ENCODE measurements at places on chromosomes 3 and 15.
A peak's percentile ranks its signal among the peaks of the same experiment; 100 is the strongest.

- DNase-seq: no peak
Observed at GRCh38 chr3:183503746-183504145, 51.8 kb downstream of the KLHL6 start.

DNA sequence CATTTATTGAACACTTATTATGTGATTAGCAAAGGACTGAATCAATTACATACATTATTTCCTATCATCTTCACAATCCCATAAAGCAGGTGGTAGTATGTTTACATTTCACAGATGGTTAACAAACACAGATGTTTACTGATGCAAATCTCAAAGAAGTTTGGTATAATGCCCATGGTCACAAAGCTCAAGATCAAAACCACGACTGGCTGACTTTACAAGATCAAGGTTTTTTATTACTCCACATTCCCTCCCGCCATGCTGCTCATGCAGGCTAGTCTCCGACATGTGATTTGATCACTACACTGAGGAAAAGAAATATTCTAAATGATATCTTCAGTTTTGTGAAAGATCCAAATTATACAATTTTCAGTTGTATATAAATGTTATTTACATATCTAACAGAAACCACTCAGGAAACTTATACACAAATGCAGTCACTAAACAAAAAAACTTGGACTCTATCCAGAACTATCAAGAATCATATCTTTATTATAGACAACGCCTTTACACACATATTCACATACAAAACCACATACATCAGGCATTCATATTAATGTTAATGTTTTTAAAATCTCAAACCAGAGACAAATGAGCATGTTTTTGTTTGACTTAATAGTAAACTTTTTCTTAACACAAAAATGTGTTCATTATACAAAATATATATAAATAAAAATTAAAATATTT, 235.5 kb downstream of the SCAPER start:
- no peak for DNase-seq

GRCh38 chr15:80662757-80663553, 32.2 kb upstream of the ABHD17C start:
- no peak for DNase-seq

DNA sequence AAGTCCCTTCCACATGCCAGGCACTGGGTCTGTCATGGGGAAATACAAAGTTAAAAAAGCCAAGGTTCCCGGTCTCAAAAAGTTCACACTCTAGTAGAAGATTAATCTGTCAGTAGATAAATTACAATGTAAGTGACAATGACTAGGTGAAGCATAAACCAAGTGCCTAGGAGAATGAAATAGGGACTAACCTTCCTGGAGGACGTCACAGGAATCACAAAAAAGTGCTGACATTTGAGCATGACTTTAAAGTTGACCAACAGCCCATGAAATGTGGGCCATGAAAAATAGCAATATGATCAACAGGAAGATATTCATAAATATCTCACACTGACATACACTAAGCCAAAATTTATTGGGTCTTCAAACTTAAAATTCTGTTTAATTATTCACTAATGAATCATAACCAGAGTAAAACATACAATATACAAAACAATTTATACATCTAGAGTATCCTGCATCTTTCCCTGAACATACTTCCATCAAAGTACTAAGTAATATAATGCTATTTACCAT, 20.0 kb downstream of the COPS2 start:
- no peak for DNase-seq

DNA sequence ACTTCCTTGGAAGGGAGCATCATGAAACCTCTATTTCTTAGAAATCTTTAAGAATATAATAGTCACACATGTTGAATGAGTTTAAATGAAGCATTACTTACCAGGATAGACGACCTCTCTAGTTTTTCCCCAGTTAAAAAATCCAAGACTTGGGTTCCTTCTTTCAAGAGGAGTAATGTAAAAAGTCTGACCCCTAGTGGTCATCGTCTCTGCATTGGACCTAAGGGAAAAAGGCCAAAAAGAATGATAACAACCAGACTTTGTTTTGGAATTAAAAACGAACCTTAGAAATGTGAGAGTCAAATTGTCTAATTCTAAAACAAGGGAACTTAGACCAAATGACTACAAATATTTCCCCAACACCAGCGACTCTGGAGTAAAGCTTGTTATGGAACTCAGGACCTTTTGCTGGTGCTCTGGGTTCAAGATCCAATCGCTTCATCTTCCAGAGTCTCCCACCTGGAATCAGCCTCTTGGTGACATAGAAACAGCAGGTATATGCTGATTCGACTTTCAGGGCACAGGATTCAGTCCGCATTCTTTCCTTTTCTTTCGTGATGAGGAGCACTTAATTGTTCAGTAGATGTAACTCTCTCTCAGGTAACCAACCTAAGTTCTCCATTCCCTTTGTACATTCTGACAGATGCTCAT, 214.8 kb upstream of the TPRG1 start:
- DNase-seq: peak; percentile 18

- no peak for DNase-seq
Observed at GRCh38 chr3:192706272-192706671, 21.1 kb downstream of the FGF12 start.

DNA sequence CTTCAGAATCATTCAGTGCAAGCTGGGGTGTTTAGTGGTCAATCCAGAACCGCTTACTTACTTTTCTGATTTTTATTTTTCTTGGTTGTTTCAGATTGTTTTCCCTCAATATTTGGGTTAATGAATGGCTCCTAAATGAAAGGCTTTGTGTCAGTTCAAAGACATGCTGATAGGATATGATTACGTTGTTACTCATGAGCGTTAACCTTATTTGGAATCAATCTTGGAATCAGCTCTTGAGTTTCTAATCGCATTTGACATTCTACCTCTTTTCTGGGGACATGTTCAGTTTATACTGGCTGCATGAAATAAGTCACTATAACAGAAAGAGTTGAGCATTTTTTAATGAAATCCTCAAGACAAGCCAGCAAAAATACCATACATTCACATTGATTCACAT, 50.2 kb downstream of the ATP11B start:
- no peak for DNase-seq

DNA sequence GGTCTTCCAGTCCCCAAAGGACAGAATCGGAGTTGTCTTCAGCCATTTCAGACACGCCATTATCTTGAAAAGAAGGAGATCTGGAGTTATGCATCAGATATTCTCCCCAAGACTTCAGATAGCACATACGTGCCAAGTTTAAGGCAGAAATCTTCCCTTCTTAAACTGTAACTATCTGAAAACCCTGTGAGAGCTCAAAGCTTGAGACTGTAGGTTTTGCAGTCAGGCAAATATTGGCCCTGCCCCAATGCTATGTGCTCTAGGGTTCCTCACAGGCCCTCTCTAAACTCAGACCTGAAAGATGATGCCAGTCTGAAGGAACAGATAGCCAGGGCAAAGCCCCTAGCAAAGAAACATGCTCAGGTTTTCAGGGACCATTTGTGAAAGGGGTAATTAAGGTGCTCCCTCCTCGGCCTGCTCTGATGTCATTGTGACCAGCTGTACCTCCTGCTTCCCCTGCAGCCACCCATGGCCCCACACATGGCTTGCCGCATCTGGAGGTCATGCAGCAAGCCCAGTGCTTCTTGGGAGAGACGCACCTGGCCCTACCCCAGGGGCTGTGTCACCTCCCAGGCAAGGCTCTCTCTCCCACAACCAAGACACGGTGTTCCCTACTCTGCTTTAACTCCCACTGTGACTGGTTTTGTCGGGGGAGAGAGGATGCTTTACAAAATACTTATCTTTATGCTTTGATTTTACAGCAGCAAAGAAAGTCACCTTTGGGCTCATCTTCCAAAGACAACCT, 53.4 kb upstream of the POMGNT2 start:
- DNase-seq: no peak

GRCh38 chr3:114327665-114328064, 33.8 kb downstream of the TIGIT start:
- DNase-seq: no peak

GRCh38 chr3:182912474-182912873, 67.9 kb downstream of the DCUN1D1 start:
- DNase-seq: no peak

DNA sequence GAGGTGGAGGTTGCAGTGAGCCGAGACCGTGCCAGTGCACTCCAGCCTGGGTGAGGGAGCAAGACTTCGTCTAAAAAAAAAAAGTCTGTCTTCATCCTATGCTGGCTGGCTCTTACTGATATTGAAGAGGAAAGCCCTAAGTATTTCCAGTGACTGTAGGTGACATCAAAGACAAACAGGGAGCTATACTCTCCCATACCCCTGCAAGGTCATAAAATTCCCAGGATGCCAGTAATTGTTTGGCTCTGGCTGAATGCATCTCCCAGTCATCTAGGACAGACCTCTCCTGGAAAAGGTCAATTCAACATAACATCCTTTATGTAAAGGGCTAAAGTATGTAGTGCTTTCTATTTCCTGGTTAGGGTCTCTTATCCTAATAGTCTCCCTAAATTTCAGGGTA, 8.0 kb downstream of the ZBBX start:
- DNase-seq: no peak

DNA sequence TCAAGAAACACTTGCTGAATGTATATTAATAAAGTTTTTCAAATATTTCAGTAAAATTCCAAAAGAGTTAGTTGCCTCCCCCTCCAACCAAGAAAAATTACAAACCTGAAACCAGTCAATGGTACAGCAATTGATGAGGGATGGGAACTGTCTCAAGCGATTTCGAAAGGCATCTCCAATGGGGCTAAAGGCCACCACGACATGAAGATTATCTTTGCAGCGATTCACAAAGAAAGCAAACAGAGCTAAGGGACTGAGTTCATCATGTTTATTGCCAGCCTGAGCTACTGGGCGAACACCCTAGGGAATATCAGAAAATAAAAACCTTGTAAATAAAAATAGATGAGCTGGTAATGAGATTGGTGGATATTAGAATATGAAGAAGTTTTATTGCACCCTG, 99.3 kb upstream of the ASB14 start:
- DNase-seq: no peak

GRCh38 chr3:10917176-10917575, 75.4 kb upstream of the SLC6A1 start:
- no peak for DNase-seq

GRCh38 chr15:83943043-83943442, 289.1 kb downstream of the ADAMTSL3 start:
- DNase-seq: no peak

GRCh38 chr15:52876991-52877663, 87.0 kb upstream of the ONECUT1 start:
- no peak for DNase-seq

DNA sequence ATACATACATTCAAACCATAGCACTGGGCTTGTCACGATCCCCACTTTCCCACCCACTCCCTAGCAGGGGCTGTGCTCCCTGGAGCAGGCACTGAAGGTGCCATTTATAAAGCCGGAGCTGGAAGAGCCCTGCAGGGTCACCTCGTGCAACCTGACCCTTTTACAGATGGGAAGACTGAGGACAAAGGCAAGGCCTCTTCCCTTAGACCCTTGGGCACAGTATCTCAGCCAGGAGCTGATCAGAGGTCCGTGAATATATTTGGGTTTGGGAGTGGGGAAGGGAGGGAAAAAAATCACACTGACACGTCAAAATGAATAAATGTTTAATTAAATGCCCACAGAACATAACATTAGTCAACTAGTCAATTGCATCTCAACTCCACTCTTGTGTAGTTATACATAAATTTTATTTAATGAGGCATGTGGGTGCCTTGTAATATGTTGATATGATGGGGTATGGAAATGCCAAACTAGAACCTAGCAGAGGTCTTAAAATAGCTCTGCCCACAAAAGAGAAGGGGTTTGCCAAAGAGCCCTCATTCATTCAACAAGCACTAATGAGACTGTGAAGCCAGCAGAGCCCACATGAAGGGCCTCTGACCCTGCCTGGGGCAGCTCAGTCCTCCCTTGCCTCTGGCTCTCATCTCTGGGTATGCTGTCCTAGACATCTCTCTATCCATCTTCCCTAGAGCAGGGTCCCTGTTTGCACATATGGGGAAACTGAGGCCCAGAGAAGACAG, 119.4 kb downstream of the NUP210 start:
- DNase-seq: no peak

DNA sequence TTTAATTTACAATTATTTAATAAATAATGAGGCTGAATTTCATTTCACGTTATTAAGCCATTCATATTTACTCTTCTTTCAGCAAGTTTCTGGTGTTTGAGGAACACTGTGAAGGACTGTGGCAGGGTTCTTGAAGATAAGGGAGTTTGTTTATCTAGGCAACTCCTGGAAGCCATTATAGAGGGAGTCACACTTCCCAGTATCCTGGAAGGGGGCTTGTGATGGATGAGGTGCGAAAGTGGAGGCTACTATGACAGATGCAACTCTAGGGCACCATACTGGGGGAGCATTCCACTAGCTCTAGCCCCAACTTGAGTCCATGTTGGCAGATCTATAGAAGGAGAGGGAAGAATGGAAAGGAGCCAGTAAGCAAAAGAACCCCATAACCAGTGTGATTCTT, 14.4 kb downstream of the CNOT10 start:
- no peak for DNase-seq

DNA sequence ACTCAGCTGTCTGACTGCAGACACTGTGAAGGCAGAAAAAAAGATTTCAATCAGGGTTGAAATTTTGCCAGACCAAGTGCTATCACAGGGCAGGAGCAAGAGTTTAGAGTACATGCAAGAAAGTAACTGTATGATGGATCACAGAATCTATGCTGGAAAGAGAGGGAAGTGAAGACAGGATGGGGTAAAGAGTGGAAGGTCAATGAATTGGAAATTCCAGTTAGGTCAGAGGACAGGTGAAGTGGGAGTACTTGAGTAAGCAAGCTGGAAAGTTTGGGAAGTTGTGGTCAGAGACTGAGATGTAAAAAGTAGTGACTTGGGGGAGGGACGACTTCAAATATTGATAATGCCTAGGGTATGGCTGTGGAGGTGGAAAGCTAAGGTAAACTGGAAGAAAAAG, 7.2 kb downstream of the SPG11 start:
- DNase-seq: no peak

- DNase-seq: no peak
Observed at GRCh38 chr3:38950581-38950980, 101.2 kb downstream of the SCN11A start.

- no peak for DNase-seq
Observed at GRCh38 chr3:196519718-196520082, 4.6 kb upstream of the SMCO1 start.

DNA sequence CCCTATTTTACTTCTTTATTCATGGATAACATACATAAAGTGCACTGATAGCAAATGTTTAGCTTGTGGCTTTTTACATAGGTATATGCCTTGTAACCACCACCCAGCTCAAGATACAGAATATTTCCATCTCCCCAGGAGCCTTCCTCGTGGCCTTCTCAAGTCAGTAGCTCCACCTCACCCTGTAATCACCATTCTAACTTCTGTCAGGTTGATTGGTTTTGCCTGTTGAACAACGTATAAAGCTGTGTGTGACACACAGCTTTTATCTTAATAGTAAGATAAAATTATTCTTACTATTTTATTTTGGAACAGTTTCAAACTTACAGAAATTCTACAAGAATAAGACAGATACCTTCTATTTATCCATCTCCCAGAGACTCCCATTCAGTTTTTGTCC, 13.3 kb downstream of the ATG7 start:
- no peak for DNase-seq

GRCh38 chr15:75397494-75397893, 29.1 kb upstream of the MAN2C1 start:
- no peak for DNase-seq

- no peak for DNase-seq
Observed at GRCh38 chr15:88187195-88187594, 69.3 kb downstream of the NTRK3 start.

All from central memory CD4-positive, alpha-beta T cell (primary cell).